ENCODE measurements at places on chromosomes 7 and 10.

- DNase-seq = no peak
These were observed 280.9 kb upstream of the LYZL1 start for GRCh38 chr10:29007748-29008610.

- peak; percentile 52 for DNase-seq
These were observed 19.6 kb downstream of the CALML3 start for GRCh38 chr10:5544216-5544805.

- DNase-seq = no peak
These were observed 46.2 kb downstream of the ICA1 start for GRCh38 chr7:8215648-8216333.

GRCh38 chr7:91064052-91064451, 200.2 kb upstream of the FZD1 start:
- no peak for DNase-seq

DNA sequence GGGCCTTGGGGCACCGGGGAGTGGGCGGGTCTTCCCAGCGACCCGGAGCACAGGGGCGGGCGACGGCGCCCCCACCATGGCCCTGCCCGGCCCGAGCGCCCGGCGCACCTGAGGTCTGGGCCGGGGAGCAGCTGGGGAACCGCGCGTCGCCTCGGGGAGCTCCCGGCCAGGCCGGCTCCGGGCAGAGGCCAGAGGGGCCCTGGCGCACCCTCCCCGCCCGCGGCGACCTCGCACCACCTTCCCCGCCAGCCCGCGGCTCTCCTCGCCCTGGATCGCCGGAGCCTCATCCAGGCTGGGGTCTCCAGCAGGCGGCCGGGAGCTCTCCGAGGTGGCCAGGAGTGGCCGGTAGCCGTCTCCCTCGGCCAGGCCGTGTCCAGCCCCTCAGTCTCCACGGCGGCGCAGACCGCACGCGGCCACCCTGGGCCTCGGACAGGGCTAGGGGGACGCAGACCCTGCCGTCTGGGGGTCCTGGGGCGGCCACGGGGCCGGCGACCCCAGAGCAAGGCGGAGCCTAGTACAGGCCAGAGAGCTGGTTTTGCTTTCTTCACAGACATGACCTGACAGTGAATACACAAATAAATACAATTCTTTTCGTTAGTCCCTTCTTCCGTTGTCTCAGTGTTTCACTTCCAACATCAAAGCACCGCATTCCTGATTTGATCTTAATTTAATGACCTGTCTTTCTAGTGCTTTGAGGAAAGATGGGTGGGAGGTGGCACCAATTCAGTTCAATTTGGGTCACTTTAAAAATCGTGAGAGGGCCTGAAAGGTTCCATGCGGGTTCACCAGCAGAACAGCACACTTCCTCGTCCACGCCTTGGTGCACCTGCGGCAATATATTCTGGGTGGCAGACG, 356.9 kb downstream of the DNAJB6 start:
- DNase-seq = peak; percentile 50

GRCh38 chr10:23869996-23870395, 338.9 kb upstream of the KIAA1217 start:
- no peak for DNase-seq

GRCh38 chr7:49513911-49514310, 259.5 kb upstream of the VWC2 start:
- no peak for DNase-seq

DNA sequence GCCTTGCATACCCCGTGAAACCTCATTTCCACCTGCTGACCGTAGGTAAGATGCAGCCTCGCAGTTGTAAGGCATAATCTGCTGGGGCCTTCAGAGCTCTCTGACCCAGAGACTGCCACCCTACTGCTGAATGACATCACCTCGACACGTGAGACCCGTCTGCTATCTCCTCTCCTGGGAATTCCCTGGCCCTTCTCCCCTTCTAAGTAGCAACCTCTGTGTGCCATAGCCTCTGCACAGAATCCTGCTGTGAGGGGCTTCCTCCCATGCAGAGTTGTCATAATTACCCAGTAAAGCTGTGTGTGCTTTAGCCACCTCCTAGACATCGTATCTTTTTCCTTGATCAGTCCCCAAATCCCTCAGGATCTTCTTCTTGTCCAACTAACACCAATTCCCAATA, 106.7 kb downstream of the CACNB2 start:
- DNase-seq = no peak

GRCh38 chr10:84254552-84255478, 10.0 kb downstream of the RGR start:
- peak; percentile 42 for DNase-seq

GRCh38 chr7:130135208-130136205, 65.2 kb downstream of the KLHDC10 start:
- no peak for DNase-seq

- DNase-seq = no peak
These were observed 199.5 kb downstream of the ZNF438 start for GRCh38 chr10:30832001-30832748.

GRCh38 chr10:44752451-44753441, 158.4 kb upstream of the TMEM72 start:
- DNase-seq = no peak

GRCh38 chr10:111128331-111129180, 51.7 kb downstream of the ADRA2A start:
- DNase-seq = no peak

- no peak for DNase-seq
These were observed 55.0 kb downstream of the LRRC4 start for GRCh38 chr7:127976056-127976737.

DNA sequence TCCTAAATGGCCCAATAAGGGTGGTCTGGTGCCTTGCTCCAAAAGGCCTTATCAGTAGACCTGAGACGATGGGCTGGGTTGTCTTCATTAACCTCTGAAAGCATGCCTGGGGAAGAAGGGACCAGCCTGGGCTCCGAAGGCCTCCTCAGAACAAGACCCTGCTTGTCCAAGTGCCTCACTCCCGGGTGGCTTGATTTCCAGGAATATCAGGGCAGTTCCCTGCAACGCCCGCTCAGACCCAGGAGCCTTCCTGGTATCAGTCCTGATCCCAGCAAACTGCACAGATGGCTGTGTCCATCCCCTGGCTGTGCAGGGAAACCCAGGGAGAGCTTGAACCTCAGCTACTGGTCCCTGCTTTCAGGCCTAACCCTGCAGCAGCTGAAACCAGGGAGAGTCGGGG, 49.9 kb upstream of the CUX1 start:
- no peak for DNase-seq
